ENCODE measurements at places on chromosomes 16 and 17.

GRCh38 chr16:11915644-11916523 lies at the start of gene GSPT1:
Gene GSPT1, minus strand, starts transcription at chr16:11915956. Its CDS starts 236 bp downstream, at chr16:11915720.
- DNase-seq: peak; percentile 90

DNA sequence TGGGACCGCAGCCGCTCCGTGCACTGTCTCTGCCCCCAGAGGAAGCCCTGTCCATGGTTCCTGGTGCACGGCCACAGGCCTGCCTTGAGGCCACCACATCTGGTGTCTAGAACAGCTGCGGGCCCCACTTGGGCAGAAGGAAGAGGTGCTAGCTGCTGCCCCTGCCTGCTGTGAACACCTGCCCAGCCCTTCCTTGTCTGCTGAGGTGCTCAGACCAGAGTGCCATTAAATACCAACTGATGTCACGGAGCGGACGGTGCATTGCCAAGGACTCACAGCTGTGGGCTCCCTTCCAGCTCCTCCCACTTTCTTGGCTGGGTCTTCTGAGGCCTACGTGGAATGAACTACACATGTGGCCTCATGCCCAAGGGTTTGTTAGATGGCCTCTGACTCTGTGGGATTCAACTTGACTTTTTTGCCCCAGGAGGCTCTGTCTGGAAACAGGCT lies 146.1 kb downstream of the RAB11FIP4 start:
- DNase-seq: no peak

GRCh38 chr17:77734371-77735080 lies 224.0 kb upstream of the TNRC6C start:
- no peak for DNase-seq

GRCh38 chr16:89094252-89094879 lies 714 bp downstream of the ACSF3 start:
- DNase-seq: no peak

DNA sequence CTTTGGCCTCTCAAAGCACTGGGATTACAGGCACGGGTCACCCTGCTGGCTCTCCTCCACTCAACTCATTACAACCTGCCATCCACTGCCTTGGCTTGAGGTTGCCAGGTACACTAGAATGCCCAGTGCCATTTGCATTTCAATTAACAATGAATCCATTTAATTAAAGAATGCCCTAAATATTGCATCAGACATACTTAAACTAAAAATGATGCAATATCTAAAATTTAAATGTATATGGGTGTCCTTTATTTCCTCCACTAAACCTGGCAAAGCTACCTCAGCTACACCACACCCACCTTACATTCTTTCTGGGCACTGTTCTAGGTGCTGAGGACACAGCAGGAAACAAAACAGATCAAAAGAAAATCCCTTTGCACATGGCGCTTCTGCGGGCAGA lies 382.2 kb upstream of the ZFHX3 start:
- no peak for DNase-seq

- no peak for DNase-seq
Measured at GRCh38 chr17:65542610-65543009, 18.8 kb downstream of the AXIN2 start.

DNA sequence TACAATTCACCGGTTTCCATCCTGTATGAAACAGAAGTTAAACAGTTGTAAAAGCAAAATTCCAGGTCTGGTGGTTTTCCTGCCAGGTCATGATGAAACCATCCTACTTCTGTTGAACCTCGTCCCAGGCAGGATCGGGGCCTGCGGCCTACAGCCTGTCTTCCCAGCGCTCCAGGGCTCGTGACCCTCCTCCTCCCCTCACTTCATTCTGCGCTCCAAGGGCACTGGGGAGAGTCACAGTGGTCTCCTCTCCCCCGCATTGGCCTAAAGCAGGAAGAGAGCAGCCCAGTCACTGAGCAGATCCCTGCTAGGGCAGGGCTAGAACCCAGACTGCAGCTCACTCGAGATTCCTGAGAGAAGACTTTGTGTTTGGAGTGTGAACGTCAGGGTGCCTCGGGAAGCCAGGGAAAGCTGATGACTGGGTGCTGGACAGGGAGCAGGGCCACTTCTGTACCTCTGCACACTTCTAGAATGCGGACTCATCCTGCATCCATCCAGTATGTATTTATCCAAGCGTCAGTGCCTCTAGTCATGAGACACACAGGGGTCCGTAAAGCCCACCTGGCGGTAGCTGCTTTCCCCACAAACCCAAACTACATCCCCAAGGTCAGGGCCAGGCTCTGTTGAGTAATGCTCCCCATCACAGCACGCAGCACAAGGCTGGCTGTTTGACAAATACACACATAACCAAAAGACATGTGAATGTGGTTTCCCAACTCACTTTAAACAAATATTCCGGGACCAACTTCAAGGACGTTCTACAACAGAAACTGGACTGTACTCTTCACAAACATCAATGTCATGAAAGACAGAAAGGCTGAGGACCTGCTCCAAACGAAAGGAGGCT lies 1.7 kb upstream of the ITGAE start:
- DNase-seq: no peak

- DNase-seq: no peak
Measured at GRCh38 chr16:9013508-9013864, 49.8 kb upstream of the USP7 start.

- no peak for DNase-seq
Measured at GRCh38 chr17:64183815-64184214, 53.9 kb upstream of the ERN1 start.

GRCh38 chr17:80904036-80904753 lies 87.4 kb upstream of the CHMP6 start:
- DNase-seq: no peak

- DNase-seq: peak; percentile 95
Measured at GRCh38 chr16:69186642-69187445, at the start of gene SNTB2. Gene SNTB2, plus strand, starts transcription at chr16:69187164. Its CDS starts 3 bp downstream, at chr16:69187167.

DNA sequence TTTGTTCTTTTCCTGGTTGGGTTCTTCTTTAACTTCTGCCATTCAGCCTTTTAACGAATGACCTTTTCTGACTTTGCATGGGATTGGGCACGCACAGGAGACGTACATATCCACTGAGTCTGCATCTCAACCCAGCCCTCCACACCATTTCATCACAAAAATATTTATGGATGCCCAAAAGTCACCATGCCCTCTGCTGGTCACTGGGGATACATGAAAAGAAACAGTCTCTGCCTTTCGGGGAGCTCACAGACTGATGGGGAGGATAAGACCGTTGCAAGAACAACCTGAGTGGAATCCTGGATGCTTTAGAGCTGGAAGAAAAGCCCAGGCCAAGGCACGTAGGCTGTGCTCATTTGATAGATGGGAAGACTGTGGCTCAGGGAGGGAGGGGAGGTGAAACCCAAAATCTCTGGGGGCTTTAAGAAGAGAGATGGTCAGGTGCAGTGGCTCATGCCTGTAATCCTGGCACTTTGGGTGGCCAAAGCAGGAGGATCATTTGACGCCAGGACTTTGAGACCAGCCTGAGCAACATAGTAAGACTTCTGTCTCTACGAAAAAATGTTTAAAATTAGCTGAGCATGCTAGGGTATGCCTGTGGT lies 7.9 kb upstream of the MT2A start:
- DNase-seq: no peak

- no peak for DNase-seq
Measured at GRCh38 chr17:5892921-5893675, 177.1 kb upstream of the WSCD1 start.

Measured in GM12878 (cell line).